Pancreas (tissue), 10 donors: ENCODE measurements at places on chromosomes 5 and 9.
A peak's percentile ranks its signal among the peaks of the same experiment; 100 is the strongest.

- no peak for DNase-seq
Observed at GRCh38 chr5:144072518-144072927, 97.9 kb downstream of the YIPF5 start.

DNA sequence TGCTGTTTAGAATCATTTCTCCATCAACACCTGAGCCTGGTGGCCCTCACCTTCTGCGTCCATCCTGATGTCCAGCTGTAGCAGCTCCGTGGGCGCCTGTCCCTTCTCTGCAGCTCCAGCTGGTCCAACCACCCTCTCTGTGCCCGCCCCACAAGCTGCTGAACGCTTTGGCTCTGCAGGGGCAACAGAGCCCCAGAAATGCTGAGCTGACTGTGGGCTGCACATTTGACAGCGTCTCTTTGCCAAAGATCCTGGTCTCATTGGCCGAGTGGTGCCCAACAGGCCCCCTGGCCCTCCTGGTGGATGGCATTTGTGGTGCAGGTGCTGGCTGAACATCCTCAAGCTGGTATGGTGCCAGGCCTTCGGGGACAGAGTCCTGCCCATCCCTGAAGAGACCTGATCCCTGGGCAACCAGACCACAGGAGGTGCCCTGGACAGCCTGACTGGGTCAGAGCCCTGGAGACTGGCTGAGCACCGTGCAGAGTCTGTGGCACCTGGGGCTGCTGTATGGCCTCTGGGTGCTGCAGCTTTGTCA is 25.3 kb upstream of the CEP72 start:
- DNase-seq, result no peak

GRCh38 chr9:109399258-109399767 is 78.5 kb upstream of the EPB41L4B start:
- no peak for DNase-seq

DNA sequence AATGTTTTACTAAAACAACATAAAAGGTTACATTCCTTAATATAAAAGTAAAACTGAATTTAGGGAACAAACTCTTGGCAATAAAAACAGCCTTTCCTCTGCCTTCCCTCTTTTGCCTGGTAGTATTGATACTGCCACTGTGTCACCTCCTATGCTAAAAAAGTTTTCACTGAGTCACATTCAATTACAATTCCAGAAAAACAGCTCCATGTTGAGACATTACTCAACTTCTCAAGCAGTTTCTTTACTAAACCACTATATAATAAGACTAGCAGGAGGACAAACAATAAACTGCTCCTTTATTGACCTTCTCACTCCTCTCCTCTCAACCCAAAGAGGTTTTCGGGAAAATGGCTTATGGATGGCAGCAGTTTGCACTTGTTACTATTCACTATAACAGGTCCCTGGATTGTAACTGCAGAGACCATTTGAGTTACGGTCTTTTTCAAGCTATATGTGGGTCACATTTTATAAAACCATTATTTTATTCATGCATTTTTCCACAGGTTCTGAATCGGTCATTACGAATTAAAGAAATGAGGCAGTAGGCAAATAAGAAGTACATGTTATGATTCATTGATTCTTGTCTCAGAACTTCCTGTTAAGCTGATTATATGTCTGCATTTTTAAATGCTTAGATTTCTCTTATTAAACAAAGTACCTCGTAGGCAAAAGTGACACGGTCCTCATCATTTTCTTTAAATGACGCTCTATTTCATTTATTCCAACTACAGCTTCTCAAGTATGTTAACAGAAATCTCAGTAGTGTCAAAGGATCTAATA is 2.1 kb downstream of the ZDHHC21 start:
- no peak for DNase-seq

DNA sequence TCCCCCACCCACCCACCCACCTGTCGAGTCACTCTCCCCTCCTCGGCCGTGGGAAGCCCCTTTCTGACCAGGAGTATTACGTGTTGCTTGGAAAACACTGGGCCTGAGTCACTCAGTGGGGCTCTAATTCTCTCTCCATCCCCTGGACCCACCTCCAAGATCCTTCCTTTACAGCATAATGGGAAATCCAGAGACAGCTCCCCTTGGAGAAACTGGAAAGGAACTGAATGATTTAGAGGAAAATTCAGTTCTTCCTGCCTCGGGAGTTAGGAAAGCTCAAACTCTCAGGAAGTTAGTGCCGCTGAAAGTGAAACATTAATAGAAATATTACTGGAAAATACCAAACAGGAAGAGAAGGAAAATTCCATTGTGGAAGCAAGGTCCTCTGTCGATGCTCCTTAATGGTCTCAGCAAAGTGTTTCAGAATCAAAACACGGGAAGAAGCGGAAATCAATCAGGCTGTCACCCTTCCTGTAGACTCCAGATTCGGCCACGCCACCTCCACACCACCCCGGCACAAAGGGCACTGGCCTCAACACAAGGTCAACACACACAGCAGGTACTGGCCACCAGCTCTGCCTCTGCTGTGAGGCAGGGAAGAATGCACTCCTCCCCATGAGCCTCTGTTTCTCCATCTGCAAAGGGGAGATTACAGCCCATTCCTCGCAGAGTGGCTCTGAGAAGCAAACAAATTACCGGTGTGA is 9.6 kb downstream of the SHB start:
- DNase-seq, result no peak

GRCh38 chr9:35490155-35490909 is 421 bp downstream of the RUSC2 start:
- DNase-seq, result peak; percentile 72

DNA sequence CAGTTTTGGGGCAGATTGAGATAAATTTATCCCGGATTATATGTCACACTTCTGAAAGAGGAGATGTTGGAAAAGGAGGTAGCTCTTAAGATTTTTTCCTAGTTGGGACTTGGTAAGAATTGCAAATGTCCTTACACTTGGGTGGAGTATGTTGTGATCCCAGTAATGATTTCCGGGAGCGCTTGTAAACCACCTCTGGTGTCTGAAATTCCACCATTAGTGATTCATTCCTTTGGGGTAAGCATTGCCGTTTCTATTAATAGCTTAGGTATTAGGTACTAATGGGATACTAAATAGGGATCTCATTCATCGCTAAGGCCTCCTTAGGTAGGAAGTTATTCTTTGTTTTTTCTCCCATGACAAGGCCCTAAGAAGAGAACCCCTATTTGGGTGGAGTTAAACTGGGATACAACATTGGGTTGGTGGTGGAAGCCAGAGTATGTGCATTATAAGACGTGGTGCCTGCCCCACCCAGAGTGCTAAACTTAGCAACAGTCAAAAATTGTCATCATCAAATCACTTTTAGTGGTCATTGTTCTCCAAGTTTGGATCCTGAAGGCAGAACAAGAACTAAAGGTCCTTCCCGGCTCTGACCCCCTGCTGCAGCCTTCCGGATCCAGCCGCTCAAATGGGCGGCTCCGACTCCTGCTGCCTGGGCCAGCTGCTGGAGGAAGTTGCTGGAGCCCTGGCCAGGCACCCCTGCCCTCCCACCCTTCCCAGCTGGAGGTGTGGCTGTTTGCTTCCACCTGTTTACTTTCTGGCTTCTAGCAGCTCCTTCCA is 31.7 kb upstream of the DAB2IP start:
- no peak for DNase-seq

- peak; percentile 87 for DNase-seq
Observed at GRCh38 chr9:134366223-134367031, 40.2 kb downstream of the RXRA start.

DNA sequence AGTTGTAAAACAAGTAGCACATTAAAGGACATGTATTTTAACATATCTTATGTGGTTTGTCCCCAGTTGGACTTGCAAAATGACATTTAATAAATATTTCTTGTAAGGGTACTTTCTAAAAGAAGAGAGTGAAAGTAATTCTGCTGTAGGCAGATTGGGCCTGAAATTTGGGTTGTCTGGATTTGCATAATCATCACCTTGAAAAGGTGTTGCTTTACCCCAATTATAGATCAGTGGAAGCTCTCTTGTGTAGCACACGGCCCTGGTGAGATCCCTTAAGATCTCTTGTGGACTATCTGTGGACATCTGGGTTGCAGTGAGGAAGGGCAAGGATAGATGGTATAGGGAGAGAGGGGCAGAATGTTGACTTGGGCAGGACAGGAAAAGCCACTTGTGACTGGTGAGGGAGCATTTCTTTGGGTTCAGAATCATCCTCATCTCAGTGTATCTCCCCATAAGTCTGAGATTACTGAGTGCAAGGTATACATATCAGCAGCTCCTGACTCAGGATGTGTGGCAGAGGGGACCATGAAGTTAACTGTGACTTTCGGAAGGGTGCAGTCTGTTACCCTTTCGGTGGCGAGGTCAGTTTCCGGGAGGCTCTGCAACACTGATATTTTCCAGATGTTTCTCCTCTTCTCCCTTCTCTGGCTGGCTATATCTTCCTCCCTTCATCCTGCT is 2.0 kb upstream of the TNFAIP8 start:
- DNase-seq, result no peak

DNA sequence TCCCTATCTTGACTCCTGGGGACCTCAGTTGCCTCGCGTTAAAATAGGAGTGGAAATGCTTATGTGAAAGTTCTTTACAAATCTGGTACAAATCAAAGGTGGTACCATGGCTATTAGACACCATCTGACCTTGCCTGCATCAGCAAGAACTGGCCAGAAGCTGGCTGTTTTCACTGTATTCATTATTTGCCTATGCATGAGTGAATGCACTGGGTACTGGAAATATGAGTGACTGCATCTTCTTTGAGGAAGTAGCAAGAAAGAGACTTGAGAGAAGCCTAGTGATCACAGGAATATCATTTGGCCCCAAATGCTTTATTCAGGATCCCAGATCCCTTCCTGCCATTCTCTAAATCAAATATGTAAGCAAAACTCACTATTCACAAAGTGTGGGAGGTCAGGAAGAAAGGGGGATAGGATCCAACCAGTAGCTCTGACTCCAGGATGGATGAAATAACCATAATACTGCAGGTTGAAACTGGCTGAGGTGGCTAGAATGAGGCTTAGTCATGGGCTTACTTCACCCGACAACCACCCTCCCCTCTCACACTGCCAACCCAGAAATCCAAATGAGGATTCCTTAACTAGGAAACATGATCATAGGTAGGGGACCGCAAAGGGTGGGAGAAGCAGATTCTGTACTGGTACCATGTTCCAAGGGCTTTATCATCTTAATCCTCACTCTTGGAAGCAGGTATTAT is 56.7 kb downstream of the FAM114A2 start:
- DNase-seq, result no peak

DNA sequence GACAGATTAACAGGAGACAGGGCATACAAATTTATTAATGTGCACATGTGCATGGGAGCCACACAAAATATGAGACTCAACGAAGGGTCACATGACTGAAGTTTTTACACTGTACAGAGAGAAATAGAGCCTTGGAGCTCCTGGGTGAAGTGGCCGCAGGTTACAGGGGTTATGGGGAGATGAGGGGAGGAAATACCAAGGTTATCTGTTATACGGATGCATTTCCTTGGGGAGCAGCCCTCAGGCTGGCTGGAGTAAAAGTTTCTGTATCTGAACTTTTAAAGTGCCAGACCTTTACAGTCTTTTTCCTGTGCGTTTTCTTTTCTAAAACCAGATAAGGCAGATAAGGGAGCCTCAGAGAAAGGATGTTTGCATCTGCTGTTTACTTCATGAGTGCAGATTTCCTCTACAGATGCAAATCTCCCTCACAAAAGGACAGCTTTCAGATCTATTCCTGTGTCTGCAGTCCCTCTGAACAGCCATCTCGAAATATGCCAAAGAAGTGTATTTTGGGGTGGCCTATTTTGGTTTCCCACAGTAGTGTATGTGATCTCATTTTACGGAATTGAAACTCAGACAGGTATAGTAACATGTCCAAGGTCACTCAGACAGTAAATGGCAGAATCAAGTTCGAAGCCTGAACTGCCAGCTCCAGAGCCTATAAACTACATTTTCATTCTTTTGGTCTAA is 139.3 kb upstream of the FBXL17 start:
- no peak for DNase-seq

DNA sequence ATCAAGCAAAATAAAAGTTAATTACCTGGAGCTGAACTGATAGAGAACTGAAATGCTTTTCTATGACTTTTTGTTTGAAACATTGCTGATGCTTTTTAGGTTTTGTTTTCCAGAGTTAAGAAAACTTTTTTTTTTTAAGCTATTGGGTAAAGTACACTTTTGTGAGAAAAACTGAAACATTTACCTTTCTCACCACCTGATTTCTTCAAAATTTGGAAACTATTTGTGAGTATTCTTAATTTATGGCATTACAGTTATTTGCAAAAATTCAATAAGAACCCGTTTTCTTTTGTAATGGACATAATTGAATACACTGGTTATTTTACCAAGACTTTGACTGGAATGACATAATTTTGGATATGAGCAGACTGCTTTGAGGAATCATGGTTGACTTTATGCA is 6.6 kb downstream of the C9orf153 start:
- no peak for DNase-seq

DNA sequence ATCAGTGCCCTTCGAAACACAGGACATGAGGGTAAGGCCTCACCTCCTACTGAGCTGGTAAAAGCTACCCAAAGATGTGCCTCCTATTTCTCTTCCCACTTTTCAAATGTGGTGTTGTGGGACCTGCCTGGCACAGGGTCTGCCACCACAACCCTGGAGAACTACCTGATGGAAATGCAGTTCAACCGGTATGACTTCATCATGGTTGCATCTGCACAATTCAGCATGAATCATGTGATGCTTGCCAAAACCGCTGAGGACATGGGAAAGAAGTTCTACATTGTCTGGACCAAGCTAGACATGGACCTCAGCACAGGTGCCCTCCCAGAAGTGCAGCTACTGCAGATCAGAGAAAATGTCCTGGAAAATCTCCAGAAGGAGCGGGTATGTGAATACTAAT is 1.9 kb downstream of the IRGM start:
- DNase-seq, result no peak

- DNase-seq, result no peak
Observed at GRCh38 chr5:65952259-65952658, 25.9 kb downstream of the ERBIN start.

DNA sequence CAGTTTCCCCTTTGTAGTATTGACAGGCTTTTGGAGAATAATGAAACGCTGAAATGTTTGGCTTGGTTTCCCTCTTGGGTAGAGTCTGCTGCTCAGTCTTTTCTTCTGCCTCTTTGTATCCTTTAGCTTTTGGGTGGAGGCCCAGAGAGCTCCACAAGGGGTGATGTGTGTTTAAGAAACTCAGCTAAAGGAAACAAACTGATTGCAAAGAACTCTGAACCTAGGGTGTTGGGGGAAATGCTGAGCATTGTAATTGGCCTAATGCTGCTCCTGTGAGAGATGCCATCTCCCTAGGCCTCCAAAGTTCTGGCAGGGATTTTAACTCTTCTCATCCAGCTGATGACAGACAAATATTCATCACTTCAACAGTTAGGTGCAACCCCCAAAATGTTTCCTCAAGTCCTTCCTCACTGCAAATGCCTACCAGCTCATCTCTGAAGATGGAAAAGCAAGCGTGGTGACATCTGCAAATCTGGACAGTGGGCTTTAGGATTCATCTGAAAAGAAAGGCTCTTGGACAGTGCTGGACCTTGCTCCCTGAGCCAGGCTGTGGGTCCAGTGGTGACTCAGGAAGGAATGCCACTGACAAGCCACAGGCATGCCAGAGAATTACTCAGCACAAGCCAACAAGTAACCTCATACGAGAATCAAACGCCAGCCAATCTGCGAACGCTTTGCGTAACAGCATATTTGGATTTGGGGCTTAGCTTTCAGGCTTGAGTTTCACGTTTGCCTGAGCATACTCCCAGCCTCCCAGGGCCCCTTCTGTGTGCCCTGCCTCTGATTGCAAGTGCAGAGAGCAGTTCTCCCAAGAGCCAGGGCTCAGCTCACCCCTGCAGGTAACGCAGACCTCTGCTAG is 30.5 kb upstream of the ZSWIM6 start:
- DNase-seq, result peak; percentile 82

GRCh38 chr5:71587766-71588532 is 809 bp downstream of the MCCC2 start:
- DNase-seq, result no peak
